ENCODE measurements at places on chromosomes 3 and 15.

GRCh38 chr3:71579935-71580406 lies 3.6 kb downstream of the FOXP1 start:
- DNase-seq, result no peak

- no peak for DNase-seq
Observed at GRCh38 chr15:25693321-25694238, 169.5 kb downstream of the ATP10A start.

DNA sequence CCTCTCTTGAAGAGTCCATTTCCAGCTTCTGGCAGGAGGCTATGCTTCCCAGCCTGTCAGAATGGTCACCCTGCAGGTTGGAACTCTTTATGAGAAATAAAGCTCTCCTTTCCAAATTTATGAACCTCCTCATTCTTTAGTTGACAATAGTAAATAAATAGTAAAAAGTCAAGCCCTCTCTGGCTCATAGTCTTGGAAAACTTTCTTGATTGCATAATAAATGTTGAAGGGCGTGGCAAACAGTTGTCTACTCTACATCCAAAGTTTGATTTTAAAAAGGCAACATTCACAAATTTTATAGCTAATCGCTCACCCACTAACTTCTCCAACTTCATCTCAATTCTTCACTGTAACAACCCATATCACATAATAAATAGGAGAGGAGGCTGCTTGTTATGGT lies 58.8 kb downstream of the MCF2L2 start:
- no peak for DNase-seq

GRCh38 chr3:195571361-195571760 lies 12.4 kb downstream of the APOD start:
- DNase-seq, result no peak

DNA sequence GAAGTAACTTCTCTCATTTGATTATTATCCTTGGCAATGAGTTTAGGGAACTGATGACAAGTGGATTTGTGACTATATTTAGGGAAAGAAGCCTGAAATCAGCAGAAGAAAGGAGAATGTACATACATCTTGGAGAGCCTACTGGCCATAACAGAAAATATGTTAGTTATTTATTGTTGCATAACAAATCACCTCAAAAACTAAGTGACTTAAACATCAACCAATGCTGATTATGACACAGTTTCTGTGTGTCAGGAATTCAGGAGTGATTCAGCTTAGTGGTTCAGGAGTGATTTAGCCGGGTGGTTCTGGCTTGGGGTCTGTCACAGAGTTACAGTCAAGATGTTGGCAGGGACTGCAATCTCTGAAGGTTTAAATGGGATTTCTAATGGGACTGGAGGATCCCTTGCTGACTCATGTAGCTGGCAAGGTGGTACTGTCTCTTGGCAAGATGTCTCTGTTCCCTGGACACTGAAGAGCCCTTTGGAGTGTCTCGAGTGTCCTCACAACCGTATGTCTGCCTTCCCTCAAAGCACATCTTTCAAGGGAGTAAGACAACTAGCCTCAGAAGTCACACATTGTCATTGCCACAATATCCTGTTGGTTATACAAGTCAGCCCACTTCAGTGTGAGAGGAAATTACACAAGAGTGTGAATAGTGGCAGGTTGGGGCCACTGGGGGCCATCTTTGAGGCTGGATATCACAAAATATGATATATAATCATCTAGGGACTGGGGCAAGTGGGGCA lies 248.9 kb downstream of the SV2B start:
- DNase-seq, result no peak

- no peak for DNase-seq
Observed at GRCh38 chr3:180383332-180384020, 218.5 kb upstream of the TTC14 start.

- DNase-seq, result no peak
Observed at GRCh38 chr3:176951144-176951543, 246.1 kb downstream of the TBL1XR1 start.

- DNase-seq, result no peak
Observed at GRCh38 chr3:101846709-101847108, 2.6 kb upstream of the NFKBIZ start.

DNA sequence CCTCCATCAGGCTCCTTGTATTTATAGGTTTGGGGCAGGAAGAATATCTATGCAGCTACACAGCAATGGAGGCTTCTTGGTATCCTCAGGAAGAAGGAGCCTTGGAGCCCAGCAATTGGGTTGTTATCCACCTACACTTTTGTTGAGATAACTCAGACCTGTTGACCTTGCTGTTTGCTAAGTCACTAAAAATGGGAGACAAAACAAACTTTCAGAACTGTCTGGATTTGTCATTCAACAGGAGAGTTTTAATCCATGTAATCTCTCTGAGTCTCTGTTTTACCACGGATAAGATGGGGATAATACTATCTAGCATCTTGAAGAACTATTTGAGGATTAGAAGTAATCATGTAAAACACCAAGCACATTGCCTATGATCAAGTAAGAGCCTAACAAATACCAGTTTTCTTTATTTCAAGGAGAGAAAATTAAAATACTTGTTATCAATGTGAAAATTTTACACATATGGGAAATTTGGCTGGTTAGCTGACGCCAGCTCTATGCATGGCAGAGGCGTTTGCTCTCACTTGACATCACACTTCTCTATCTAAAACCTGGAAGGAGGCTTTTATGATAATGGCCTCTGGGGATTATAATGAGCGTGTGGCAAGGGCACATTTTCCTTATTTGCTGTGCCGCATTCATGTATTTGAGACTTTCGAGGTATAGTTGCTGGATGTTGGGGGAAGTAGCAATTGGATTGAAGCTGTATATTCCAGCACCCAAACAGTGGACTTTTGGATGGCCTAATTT lies 215.6 kb downstream of the PDCD6IP start:
- no peak for DNase-seq

DNA sequence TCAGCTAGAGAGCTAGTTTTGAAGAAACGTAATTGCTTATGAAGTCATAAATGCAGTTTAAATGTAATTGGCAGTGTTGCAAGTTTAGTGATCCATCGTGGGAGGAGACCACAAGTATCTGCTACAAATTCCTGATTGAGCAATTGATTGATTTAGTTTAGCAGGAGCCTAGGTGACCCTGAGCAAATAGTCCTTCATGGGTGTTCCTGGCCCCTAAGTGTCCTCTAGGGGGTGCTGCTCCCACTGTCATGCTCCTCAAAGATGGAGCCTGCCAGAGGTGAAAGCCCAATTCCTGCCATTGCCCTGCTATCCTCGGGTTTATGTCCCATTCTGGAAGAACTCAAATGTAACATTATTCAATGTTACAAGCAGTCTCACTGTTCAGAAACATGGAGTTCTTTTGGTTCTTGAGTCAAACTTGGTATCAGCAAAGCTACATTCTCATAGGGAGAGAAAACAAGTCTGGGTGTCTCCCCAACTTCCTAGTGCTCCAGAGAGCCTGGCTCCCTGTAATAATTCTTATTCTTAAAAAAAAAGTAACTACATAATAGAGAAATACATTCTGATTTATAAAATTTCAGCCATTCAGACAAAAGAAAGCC lies 29.8 kb upstream of the SENP5 start:
- DNase-seq, result peak; percentile 61

DNA sequence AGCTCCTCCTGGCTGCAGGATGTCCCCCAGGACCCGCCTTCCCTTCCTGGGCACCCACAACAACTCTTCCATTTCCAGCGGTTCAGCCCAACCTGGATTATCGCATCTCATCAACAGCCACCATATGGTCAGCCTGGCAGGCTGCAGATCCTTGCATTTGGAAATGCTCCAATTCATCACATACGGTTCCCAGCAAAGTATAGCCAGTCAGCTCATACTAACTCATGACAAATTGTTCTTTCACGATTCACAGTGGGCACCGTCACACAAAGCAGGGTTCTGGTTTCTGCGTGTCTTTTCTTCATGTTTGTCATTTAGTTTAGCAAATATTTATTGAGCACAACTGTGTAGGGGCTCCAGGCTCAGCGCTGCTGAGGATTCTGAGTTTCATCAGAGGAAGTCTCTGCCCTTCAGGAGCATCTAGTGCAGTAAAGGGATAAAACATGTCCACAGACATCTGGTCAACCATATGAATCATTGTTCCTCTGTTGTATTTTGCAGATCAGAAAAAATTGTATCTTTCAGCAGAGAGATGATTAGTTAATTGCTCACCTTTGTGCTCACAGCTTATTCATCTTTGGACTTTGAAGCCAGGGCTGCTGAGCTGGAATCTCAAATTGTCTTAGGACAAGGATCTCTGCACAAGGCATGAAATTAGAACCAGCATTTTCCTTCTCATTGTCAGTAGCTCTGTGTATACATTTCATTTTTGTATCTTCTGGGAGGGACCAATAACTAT lies 125.1 kb downstream of the GABRG3 start:
- DNase-seq, result no peak

DNA sequence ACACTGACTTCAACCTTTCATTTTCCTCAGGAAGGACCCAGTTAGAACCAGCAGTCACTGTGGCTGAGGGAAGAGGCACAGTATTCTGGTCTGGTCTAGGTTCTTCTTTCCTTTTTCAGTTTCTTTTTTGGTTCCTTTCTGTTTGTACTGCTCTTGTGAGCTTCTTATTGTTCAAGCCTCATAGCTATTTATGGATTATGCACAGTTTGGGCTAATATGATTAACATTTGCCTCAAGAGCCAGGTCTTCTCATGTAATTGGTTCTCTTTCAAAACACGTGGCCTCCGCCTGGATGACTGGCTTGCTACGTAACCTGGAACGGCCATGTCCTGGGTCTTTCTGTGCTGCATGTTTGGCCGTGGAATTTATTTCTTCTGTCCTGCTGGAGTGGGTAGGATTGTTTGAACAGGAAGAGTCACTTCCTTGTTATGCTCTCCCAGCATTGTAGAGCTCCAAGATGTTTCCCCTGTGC lies 43.3 kb downstream of the RBMS3 start:
- DNase-seq, result no peak

DNA sequence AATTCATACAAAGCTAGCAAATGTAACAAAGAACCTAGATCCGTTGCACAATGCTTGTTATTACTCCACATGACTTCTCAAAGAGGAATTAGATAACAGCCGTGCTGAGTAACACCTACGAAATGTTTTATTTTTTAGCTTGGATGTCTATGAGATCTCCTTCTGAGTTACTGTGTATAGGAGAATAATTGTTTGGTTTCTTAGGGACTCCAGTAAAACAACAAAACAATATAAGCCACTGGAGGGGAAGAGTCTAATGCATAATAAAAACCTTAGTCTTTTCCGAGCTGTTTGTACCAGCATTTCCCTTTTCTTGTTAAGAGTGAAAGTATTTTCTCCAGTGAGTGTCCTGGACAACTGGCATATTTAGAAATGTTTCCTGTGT lies 15.6 kb downstream of the SNAP23 start:
- DNase-seq, result no peak

- no peak for DNase-seq
Observed at GRCh38 chr3:171807806-171808205, 2.5 kb downstream of the PLD1 start.

DNA sequence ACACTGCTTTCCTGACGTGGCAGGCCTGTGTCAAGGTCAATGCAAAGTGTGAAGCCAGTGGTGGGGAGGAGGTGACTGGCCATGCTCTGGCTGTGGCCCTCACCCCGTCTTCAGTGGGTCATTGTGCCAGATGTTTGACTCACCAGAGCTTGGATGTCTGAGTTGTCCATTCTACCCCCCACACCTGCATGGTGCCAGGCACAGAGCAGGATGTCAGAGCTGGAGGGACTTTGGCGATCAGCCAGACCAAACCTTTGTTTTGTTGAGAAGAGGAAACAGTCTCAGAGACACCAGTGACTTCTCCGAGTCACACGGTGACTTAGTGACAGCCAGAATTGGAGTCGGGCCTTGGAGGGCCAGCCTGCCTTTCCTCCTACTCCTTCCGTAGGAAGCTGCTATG lies 49.5 kb downstream of the SMAD6 start:
- no peak for DNase-seq

GRCh38 chr3:32423534-32423933 lies 31.9 kb downstream of the CMTM7 start:
- peak; percentile 3 for DNase-seq

GRCh38 chr15:78730955-78731354 lies 80.3 kb downstream of the ADAMTS7 start:
- no peak for DNase-seq

- no peak for DNase-seq
Observed at GRCh38 chr3:46993986-46994385, 14.5 kb downstream of the NBEAL2 start.

GRCh38 chr15:33132722-33133345 lies 61.7 kb downstream of the FMN1 start:
- no peak for DNase-seq

DNA sequence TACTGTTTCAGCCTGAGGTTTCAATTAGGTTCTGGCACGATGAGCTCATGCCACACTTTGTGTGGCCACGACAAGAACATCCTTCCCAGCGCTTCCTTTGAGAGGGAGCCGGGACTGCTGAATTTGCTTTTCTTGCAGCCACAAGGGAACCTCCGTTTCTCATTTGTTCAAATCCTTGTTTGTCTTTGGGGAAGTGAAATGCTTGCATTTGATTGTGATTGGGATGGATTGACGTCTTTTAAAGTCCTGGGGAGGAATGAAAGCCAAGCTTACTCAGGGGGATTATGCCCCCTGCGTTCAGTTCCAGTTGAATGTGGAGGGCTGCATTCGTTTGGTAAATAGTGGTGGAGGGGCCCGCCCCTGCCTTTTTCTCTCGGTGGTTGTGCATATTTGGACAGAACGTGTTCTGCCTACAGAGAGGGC lies 277.6 kb downstream of the THSD4 start:
- DNase-seq, result no peak

DNA sequence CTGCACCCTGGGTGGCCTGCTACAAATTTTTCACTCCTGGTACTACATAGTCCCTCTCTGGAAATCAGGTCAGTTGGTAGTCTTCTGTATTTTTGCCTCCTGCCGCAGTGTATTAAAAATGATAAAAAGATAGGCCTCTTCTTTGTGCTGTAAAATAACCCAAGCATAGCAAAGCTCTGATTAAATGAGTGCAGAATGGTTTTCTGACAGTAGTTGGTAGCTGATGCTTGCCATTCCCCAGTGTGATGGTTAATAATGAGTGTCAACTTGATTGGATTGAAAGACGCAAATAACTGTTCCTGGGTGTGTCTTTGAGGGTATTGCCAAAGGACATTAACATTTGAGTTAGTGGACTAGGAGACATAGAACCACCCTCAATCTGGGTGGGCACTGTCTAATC lies 264.4 kb upstream of the ZNF717 start:
- DNase-seq, result no peak

GRCh38 chr15:62647202-62647842 lies 395.2 kb upstream of the TPM1 start:
- no peak for DNase-seq

DNA sequence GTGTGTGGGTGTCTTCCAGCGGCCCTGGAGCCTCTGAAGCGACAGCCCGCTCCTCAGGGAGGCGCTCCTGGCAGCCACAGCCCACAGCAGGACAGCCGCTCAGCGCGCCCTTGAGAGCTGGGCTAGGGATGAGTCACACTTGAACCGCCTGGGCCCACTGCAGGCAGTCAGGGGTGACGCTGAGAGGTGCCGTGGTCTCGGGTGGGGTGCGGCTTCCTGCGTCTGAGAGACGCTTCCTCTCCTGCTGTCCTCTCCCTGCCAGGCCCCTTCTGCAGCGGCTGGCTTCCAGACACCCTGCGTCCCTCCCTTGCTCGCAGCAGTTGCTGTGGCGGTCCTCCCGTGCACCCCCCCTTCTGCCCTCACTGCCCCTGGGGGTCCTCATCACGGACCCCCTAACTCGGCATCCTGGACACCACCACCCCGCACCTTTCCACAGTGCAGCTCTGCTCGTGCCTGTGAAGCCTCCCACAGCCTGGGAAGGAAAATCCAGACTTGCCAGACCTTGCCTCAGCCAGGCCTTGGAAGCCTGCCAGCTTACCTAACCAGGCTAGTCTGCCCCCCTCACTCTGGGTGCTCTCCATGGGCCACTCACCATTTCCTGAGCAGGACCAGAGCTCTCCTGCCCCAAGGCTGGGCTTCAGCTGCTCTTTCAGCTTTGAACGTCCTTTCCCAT lies 1.1 kb upstream of the SPTBN5 start:
- DNase-seq, result peak; percentile 63

- no peak for DNase-seq
Observed at GRCh38 chr15:26438316-26438715, 334.6 kb downstream of the GABRB3 start.

Data from T-helper 2 cell treated with Interferon-gamma antibody and Interleukin-4, amounts not matched to agents 5 μg/mL and 100 μg/mL, for 36 hours (primary cell).